ENCODE measurements at places on chromosomes 1 and 21.

- DNase-seq, result no peak
Measured at GRCh38 chr1:183730107-183730724, 74.7 kb upstream of the RGL1 start.

- DNase-seq, result no peak
Measured at GRCh38 chr1:67614511-67614934, 70.5 kb upstream of the GADD45A start.

DNA sequence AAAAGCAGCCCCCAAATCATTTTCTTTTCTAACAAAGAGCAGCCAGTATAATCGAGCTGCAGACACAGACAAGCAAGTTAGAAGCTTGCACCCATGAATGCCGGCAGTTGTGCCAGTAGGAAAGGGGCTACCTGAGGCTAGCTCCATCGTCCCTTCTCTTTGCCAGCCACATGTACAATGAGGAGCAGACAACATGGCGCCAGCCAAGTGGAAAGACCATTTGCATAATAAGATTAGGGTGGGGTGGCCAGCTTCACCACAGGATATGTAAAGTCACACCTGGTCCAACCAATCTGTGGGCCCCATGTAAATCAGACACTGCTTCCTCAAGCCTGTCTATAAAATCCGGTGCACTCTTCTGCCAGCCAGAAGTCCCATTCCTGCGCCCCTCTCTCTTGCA lies 103.7 kb downstream of the CCDC185 start:
- no peak for DNase-seq

DNA sequence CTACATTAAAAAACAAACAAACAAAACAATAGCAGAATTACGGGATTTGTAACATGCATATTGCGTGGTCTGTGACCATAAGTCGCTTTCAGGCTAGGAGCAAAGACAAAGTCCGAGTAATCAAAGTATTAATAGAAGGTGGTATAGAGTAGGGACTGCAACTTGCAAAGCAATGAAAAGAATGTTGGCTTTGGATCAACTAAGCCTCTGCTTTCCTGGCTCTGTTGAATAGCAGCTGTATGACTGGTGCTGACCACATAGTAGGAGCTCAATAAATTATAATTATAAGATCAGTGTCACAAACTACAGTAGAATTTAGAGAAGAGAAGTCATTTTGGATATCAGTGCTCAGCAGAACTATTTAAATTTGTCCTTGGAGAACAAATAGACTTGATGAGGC lies 586.4 kb downstream of the DPYD start:
- DNase-seq, result peak; percentile 91

GRCh38 chr21:17560377-17561025 lies 47.7 kb downstream of the CXADR start:
- no peak for DNase-seq

GRCh38 chr1:157646144-157646543 lies 48.3 kb upstream of the FCRL4 start:
- DNase-seq, result no peak

DNA sequence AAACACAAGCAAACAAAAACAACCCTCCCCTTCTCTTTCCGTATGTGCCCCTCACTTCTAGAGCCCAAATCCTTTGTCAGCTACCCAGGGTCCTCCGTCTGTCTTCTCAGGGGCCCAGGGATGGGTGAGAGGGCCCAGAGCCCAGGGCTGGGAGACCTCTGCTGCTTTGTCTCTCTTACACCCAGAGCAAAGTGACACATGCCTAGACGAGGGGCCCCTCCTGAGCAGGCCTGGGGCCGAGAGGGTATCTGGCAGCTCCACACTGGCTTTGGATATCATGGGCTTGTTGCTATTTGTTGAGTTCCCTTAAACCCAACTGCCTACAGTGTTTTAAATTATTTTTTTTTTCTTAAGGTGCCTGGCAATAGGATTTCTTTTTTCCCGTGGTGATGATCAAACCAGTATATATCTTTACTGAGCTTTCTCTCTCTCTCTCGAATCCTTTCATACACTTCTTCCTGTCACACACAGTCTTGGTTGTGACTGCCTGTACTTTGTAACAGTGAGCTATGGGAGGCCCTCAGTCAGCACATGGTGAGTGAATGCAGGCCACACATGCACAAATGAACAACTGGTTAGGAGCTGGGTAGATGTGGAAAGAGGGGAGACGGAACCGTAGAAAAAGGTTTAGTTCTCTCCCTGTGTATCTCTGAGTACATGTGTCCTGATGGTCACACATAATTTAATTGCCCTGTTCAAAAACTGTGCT lies 14.5 kb downstream of the RASSF5 start:
- no peak for DNase-seq

DNA sequence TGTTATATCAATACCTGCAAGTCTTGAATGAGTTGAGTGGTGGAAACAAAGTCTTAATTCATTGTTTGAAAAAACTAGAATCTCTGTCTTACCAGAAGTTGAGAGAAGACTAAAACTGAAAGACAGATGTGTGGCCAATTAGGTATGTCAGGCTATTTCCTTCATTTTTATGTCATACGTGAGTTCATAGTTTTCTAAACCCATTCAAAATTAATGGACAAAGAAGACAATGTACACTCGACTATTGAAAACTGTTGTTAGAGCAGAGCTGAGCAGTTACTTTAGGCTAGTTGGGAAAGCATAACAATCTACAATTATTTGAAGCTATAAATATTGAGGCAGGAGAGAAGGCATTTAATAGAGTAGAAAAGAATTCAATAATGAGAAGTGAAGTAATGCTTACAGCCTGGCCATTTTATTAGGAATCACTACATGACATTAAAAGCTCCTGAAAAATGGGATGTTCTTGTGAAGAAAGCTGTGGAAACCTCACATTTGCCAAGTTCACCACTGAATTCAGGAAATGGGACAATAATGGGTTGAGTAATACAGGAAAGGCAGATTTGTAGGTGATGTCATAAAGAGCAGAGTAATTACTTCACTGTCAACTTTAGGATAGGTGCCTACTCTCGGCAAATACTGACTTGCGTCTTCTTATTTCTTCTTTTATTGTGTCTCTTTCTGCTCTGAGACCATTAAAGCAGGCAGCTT lies 204.4 kb downstream of the PLA2G4A start:
- DNase-seq, result no peak

DNA sequence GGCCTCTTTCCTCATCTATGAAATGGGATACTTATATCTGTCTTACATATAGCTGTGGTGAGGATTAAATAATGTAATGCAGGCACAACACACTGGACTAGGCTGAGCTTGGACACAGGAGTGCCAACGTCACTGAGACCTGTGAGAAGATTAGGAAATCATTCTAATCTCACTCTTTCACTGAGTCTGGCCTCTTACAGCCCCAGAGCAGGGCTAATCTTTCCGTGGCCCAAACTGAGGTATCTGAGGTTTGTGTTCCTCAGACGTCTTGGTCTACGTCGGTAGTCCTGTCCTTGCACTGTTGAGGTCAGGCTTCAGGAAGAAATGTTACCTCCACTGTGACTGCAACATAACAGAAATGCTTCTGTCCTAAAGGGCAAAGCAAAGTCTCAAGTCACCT lies 22.6 kb upstream of the A3GALT2 start:
- no peak for DNase-seq

DNA sequence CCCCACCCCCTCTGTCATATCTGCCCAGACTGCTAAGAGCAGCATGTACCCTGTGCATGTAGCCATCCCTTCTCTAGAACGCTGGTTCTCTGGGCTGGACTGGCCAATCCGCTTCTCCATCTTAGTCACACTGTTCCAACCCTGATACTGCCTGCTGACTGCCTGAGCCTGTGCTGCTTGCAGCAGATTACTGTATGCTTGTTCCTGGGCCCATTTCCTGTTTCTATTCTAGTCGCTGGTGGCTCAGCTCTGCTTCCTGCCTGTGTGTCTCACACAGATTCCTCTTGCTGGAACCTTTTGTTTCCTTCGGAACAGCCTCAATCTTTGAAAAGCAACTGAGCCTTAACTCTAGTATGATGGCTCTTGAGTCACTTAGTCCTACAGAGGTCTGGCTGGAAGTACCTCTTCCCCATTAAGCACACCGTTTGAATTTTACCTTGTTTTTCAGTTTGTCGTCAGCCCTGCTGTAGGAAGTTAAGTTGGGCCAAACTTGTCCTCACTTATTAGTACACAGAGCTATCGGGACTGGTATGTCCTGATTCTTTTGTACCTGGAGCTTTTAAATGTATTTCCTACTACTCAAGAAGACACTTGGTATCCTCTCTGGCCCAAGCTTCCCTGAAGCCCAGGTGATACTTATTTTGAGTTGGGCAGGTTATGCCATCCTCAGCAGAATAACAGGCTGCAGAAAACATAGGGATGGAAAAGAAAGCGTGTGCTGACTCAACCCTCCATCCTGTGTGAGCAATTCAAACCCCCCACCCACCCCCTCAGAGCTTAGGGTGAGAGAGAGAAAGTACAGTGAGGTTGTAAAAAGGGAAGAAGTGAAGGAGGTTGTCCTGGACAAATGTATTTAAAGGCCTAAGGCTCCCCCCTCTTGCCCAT lies 43.4 kb upstream of the PIGV start:
- DNase-seq, result peak; percentile 90

DNA sequence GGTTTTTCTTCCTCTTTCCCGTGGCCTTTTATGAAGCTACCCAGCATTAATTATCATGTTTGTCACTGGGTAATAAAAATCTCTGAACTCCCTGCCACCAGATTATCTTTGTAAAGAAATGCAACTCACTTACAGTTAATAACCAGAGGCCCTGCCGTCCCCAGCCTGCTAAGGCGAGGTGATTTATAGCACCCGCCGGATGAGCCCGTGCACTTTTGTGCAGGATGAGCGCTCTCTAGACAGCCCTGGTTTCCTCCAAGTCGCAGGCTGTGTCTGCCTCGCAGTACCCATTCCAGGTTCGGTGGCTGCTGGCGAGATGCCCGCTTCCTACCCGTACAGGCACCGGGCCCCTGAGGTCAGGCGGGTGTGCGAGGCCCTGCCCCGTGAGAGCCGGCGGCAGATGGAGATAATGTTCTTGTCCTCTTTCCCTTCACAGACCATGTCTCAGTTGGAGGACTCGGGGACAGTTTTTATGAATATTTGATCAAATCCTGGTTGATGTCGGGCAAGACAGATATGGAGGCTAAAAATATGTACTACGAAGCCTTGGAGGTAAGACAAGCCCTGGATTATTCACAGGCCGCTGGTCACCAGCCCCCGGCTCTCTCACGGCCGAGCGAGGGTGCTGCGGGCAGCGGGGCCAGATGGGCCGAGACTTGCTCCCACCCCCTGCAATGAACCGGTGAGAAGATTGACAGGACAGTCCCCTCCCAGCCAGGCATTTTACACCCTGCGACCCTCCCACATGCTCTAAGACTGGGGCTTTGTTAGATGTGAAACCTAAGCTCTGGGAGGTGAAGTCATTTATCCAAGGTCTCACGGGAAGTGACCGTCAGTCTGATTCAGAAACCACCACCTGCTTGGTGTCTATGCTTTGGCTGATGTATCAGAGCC lies 28.5 kb upstream of the SELENON start:
- DNase-seq, result no peak

GRCh38 chr1:243268751-243269460 lies 13.1 kb downstream of the SDCCAG8 start:
- DNase-seq, result no peak

DNA sequence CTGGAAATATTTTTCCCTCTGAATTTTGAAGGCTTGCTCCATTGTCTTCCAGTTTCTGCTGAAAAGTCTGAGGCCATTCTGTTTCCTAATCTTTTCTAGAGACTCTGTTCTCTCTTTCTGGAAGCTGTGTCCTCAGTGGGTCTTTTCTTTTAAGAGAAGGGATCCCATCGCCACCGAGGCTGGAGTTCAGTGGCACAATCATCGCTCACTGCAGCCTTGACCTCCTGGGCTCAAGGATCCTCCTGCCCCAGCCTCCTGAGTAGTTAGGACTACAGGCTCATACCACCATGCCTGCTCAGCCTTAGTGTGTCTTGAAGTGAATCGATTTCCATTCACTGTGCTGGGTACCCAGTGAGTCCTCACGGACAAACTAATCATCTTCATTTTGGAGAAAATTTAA lies 9.6 kb upstream of the LRP8 start:
- DNase-seq, result no peak

DNA sequence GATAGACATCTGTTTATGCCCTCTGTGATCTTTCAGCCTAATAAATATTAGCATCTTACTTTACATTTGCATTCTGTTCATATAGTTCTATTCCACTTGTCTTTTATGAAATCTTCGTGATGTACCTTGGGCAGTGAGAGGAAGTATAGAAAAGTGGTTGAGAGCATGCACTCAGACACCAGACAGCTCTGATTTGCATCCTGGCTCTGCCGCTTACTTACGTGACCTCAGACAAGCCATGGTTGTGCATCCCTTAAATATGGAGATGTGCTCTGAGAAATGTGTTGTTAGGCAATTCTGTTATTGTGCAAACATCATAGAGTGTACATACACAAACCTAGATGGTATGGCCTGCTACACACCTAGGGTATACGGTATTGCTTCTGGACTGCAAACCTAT lies 22.9 kb downstream of the OVGP1 start:
- DNase-seq, result no peak

DNA sequence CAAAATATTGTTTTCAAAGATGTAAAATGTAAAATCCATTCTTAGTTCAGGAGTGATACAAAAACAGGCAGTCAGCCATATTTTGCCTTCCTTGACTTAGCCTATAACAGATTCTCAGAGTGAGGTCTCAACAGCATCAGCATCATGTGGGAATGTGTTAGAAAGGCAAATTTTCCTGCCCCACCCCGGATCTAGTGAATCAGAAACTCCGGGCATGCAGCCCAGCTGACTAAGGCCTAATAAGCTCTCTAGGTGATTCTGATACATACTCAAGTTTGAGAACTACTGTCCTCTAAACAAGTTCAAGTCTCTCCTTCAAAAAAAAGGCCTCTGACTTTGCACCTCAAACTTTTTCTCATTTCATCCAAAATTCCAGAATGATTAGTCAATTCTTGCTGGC lies 46.9 kb upstream of the PRRC2C start:
- peak; percentile 95 for DNase-seq

DNA sequence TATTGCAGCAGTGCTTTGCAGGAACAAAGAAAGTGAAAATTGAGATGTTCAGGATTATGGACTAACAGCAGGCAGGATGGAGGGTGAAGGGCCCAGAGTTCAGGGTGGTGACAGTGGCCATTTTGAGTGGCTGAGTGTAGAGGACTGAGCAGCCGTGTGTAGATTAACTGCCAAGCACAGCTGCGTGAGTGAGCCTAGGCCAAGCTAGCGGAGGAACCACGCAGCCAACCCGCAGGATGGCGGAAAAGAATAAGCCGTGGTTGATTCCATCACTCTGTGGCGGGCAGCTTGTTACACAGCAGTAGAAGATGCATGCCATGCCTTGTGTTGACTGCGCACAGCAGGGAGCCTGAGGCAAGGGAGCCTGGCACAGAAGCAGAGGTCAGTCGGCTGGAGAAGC lies 102.5 kb upstream of the KIF26B start:
- DNase-seq, result no peak
